Activated naive CD4-positive, alpha-beta T cell (primary cell): ENCODE measurements at places on chromosomes 2 and 18.
A peak's percentile ranks its signal among the peaks of the same experiment; 100 is the strongest.

DNA sequence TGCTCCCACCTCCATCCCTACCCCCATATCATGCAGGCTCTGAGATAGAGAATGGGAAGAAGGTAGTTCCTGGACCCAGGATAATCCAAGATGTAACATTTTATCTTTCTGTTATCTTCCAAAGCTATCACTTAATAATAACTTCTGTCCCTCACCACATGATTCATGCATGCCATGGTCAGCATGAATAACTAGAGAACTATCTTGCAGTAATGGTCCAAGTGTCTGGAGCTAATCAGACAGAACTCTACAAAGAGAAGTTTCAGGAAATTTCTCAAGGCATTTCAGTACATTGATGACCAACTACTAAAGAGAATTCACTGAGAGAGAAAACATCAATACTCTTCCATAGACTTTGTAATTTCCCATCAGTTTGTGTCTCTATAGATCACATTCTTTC, 1469.7 kb upstream of the PIK3C3 start:
- DNase-seq: no peak

DNA sequence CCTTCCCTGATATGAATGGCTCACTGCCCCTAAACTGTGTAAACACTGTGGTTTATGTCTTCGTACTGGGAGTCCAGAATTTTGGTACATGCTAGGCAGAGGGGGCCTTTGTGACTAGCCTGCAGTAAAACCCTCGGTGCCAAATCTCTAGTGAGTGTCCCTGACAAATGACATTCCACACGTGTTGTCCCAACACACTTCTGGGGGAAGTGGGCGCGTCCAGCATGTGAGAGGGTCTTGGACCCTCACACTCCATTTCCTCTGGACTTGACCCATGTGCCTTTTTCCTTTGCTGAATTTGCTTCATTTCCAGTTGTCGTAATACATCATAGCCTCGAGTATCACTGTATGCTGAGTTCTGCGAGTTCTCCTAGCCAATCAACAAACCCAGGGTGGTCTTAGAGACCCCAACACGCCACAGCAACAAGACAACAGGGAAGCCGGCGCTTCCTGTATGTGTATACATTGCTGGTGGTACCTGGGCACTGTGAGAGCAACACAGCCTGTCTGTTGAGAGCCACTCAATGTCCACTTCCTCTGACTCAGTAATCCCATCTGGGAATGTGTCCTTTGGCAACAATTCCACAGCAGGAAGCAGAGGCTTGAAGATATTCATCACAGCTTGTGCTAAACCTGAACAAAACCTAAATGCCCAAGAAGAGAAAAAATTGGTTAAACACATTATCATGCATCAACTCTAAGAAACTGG, 26.9 kb upstream of the SLC66A3 start:
- no peak for DNase-seq

DNA sequence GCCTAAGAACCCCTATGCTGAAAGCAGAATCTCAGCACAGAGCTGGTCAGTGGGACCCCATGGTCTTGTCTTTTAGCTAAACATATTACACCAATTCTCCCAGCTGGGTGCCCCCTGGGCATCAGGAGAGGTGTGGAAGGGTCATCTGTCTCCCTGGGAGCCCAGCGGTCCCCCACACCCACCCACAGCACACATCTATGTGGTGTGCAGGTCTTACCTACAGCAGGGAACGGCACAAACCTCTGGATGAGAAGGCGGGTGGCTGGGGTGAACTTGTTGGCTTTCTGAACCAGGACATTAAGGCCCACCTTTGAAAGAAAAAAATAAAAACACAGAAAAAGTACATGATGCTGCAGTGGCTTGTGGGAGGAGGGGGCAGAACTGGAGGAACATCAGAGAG, 70.7 kb downstream of the EMX1 start:
- no peak for DNase-seq

DNA sequence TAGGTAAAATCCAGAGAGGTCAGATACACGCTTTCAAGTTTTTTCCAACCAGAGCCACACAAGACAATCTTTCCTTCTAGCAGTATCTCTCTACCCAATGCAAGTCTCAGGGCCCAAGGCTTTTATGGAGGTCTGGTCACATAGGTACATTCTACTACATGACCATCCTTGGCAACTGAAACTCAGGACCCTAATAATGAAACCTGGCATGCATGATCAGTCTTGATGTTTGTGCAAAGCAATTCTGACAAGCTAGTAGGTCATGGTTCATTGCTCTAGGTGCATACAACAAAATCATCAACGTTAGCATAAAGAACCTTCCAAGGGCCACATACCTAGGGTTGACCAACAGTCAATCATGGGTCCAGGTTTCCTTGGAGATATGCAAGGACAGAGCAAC, 33.2 kb upstream of the CCDC88A start:
- no peak for DNase-seq

- DNase-seq: no peak
Observed at GRCh38 chr2:3253913-3254441, 123.6 kb downstream of the EIPR1 start.

DNA sequence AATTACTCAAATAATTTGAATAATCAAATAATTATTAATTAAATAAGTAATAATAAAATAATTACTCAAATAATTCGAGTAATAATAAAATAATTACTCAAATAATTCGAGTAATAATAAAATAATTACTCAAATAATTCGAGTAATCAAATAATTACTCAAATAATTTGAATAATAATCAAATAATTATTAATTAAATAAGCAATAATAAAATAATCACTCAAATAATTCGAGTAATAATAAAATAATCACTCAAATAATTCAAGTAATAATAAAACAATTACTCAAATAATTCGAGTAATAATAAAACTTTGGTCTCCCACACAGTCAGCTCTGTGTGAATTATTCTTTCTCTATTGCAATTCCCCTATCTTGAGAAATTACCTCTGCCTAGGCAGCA, 30.0 kb upstream of the LINC00305 start:
- no peak for DNase-seq

GRCh38 chr18:51350081-51350480, 152.6 kb upstream of the MEX3C start:
- no peak for DNase-seq

DNA sequence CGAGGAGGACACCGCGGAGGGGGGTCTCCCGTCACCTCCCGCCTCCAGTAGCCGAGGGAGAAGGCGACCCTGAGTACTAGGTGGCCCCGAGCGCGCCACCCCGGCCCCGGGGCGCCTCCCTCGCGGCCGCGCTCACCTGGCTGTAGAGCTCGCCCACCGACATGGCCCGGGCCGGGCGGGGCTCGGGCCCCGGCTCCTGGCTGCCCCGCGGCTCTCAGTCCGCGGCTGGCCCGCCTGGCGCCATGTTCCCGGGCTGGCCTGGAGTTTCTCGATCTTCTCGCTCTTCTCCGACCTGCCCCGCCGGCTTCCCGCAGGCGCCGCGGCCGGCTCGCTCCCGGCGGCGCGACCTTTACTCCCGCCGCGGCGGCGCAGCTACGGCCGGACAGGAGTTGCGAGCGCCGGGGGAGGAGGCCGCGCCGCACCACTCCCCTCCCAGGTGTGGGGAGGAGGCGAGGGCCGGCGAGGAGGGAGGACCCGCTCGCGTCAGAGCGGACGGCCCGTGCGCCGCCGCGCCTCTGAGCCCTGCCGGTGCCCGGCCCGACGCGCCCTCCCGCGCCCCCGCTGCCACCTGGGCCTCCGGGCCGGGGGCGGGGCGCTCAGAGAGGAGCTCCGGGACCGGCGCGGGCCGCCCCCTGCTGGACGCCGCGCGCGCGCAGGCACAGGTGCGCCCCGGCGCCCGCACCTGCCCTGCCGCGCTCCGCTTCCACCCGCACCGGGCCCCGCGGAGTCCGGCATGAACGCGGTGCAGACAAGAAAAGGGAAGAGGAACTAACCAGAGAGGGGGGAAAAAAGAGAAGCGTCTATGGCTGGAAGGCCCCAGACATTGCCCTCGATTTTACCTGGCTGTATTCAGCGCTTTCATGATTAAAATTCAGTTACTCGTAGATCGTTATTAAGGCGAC, at the start of gene MYO5B:
Gene MYO5B (minus strand): TSS at position 517 of the 902 bp plus-strand sequence. CDS start 354 bp downstream, at position 163.
- peak; percentile 7 for DNase-seq

GRCh38 chr2:184610891-184611290, 12.6 kb downstream of the ZNF804A start:
- no peak for DNase-seq

DNA sequence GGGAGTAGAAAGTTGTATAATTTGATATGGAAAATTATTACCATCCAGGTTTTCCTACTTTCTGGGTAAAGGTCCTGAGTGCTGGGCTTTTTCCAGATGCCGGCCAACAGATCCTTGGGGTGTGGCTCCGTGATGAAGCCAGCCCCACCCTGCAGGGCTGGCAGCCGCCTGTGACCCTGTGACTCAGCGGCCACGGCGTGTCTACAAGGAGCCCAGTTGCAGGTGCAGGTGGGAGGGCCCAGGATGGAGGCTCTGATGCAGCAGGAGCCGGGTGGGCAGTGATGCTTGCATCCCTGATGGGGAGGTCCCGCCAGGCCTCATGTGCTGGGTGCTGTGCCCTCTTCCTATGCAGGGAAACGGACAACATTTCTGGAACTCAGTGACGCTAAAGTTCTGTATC, 96.0 kb upstream of the ALKAL2 start:
- DNase-seq: no peak

- DNase-seq: no peak
Observed at GRCh38 chr18:8930990-8931616, 171.4 kb upstream of the NDUFV2 start.

- no peak for DNase-seq
Observed at GRCh38 chr18:73099759-73100158, 232.0 kb upstream of the NETO1 start.

- DNase-seq: no peak
Observed at GRCh38 chr2:175914846-175915245, 87.2 kb downstream of the LNPK start.

- DNase-seq: no peak
Observed at GRCh38 chr2:191218292-191218898, 26.8 kb upstream of the MYO1B start.
